Activated T-cell treated with anti-CD3 and anti-CD28 coated beads, Interleukin-2, amount 50 U/mL, for 72 hours (primary cell): ENCODE measurements at places on chromosomes 1 and 21. TPM values are rescaled to one million over a fixed set of nuclear protein-coding genes. Genes with fewer than 3 reads are reported as not detected.

Gene IGSF3
- 3.3 TPM for total RNA-seq

Gene TSPAN1
- total RNA-seq, result 0.34 TPM

DNA sequence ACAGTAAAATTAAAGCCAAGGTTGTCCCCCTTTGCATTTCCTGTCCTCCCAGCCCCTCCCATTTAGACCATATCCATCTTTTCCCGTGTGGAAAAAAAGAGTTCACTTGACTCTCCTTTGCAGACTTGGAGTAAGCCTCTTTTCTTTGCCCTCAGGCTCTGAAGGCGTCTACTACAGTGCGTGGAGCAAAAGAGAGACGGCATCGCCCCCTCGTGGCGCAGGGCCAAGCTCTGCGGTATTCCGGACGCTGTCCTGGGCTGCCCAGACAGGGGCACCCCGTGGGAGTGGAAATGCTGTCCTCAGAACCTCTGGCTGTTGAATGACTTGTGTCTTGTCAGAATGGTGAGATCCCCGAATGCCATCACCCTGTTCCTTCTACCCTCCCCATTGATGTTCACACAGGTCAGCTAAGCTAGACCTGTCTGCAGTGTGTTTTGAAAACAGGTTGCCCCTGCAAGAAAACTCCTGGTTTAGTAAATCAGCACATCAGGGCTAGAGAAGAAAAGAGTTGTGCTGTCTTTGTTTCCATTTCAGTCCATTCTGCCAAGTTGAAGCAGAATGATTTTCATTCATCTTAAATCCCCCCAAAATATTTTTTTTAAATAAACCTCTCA, 12.3 kb upstream of the GJA8 start:
- peak; percentile 72 for DNase-seq
- H3K27ac ChIP-seq, result no peak overlapping the region
- peaks cover 5% of the 10 kb centered on the region for H3K4me1 ChIP-seq
- peaks cover 7% of the 10 kb centered on the region for H3K27me3 ChIP-seq
- no peak overlapping the region for H3K4me3 ChIP-seq
- H3K36me3 ChIP-seq, result no peaks in the 10 kb centered on the region

DNA sequence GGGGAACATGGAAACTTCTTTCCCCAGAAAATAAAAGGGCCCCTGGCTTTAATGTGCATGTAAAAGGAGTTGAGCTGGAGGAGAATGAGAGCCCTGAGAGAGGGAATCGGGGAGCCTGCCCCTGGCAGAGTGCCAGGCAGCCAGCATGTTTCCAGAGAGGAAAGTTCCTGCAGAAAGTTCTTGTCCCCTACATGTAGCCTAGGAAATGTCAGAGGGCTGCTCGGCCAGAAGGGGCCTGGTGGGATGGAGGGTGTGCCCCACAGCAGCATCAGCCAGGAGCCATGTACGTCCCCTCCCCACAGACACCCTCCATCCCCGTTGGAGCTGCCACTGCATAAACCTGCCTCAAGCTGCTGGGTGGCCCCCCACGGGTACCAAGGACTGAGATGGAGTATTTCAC, 5.4 kb upstream of the PRELP start:
- H3K4me1 ChIP-seq, result no peaks in the 10 kb centered on the region
- H3K27ac ChIP-seq, result no peak overlapping the region
- no peaks in the 10 kb centered on the region for H3K36me3 ChIP-seq
- H3K27me3 ChIP-seq, result peaks cover 13% of the 10 kb centered on the region

- no peaks in the 10 kb centered on the region for H3K4me1 ChIP-seq
- H3K27me3 ChIP-seq, result peaks cover 13% of the 10 kb centered on the region
- no peak for DNase-seq
- H3K27ac ChIP-seq, result no peak overlapping the region
- no peak overlapping the region for H3K4me3 ChIP-seq
Observed at GRCh38 chr1:36787312-36787913, 246.9 kb downstream of the GRIK3 start.

DNA sequence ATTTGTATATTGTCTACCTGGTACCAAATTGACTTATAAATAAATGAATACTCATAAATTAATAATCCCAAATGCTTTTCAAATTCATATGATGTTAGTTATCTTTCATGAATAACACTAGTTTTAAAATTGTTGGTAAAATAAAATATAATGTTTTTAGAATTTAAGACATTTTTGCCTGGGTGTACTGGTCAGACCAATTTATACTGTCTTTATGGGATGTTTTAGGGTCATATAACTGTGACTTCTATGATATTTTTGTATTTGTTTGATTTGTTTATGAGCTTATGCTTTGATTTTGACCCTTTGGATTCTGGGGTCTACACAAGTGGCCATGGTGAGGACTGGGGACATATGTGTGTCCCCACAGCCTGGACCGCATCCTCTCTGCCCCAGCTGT, 54.1 kb upstream of the KLHDC7A start:
- no peak overlapping the region for H3K27ac ChIP-seq
- H3K27me3 ChIP-seq, result peaks cover 1% of the 10 kb centered on the region
- H3K4me1 ChIP-seq, result no peaks in the 10 kb centered on the region
- no peaks in the 10 kb centered on the region for H3K36me3 ChIP-seq

- H3K4me1 ChIP-seq, result no peaks in the 10 kb centered on the region
- no peak overlapping the region for H3K27ac ChIP-seq
- DNase-seq, result no peak
- H3K4me3 ChIP-seq, result no peak overlapping the region
- no peaks in the 10 kb centered on the region for H3K27me3 ChIP-seq
Observed at GRCh38 chr21:29504751-29505321, 206.1 kb downstream of the BACH1 start.

GRCh38 chr1:218348628-218349071, 3.5 kb downstream of the TGFB2 start:
- peaks cover 22% of the 10 kb centered on the region for H3K27me3 ChIP-seq
- H3K27ac ChIP-seq, result no peak overlapping the region
- H3K36me3 ChIP-seq, result peaks cover 6% of the 10 kb centered on the region
- peaks cover 31% of the 10 kb centered on the region for H3K4me1 ChIP-seq
- DNase-seq, result no peak
- H3K4me3 ChIP-seq, result no peak overlapping the region

DNA sequence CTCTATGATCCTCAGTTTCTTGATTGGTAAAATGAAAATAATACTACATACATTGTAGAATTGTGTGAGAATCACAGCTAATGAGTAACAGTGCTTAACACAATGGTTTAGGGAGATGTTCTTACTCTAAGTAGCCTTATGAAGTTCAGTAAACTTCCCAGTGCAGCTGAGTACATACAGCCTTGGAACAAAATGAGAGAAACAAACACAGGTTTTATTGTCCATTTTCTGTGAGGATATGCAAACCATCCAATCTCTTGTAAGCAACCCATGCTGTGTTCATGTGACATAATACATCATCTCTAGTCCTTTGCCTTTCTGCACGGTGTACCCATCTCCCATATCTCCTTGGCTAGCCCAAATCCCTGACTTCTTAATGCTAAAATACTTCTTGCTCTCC, 14.7 kb upstream of the STRIP1 start:
- no peaks in the 10 kb centered on the region for H3K4me1 ChIP-seq
- no peaks in the 10 kb centered on the region for H3K27me3 ChIP-seq
- H3K27ac ChIP-seq, result no peak overlapping the region
- no peak overlapping the region for H3K4me3 ChIP-seq
- DNase-seq, result no peak

DNA sequence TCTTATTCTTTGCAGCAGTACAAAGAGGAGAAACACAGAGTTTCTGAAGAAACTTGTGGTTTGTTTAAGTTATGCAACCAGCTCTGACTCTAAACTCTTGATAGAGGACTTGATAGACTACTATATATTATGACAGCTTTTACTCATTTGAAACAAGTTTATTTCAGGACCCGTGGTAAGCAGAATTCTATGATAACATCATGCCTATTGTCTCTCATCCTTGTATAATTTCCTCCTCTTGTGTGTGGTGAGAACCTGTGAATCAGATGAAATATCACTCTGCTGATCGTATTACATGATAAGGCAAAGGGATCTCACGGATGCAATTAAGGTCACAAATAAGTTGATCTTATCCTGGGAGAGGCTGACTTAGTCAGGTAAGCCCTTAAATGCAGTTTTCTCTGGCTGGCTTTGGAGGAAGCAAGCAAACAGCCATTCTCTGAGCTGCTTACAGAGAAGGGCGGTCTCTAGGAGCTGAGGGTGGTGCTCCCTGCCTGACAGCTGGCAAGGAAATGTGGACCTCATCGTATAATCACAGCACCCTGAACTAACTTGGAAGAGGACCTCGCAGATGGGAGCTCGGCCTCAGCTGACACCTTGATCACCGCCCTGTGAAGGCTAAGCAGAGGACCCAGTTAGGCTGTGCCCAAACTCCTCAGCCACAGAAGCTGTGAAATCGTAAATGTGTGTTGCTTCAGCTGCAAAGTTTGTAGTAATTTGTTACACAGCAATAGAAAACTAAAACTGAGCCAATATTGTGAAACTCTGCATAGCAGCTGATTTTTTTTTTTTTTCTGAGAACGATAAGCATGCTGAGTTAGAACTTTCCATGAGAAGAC, 151.1 kb upstream of the DPT start:
- H3K4me3 ChIP-seq, result no peak overlapping the region
- no peak overlapping the region for H3K27ac ChIP-seq
- H3K4me1 ChIP-seq, result no peaks in the 10 kb centered on the region
- H3K27me3 ChIP-seq, result peaks cover 11% of the 10 kb centered on the region
- no peaks in the 10 kb centered on the region for H3K36me3 ChIP-seq
- no peak for DNase-seq

DNA sequence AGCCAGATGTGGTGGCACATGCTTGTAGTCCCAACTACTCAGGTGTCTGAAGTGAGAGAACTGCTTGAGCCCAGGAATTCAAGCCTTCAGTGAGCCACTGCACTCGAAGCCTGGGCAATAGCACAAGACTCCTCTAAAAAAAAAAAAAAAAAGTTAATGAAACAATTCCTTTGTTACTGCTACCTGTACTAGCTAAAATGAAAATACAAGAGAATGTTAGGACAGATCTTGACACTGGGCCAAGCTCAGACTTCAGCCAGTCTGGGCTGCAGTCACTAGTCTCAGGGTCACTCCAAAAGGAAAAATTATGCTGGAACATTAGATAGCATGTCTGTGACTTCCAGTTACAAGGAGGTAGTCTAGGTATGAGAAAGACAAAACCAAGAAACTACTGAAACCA, 56.5 kb downstream of the TRIM33 start:
- H3K4me1 ChIP-seq, result peaks cover 22% of the 10 kb centered on the region
- no peaks in the 10 kb centered on the region for H3K27me3 ChIP-seq
- H3K36me3 ChIP-seq, result peaks cover 28% of the 10 kb centered on the region
- no peak overlapping the region for H3K27ac ChIP-seq
- no peak for DNase-seq
- no peak overlapping the region for H3K4me3 ChIP-seq

DNA sequence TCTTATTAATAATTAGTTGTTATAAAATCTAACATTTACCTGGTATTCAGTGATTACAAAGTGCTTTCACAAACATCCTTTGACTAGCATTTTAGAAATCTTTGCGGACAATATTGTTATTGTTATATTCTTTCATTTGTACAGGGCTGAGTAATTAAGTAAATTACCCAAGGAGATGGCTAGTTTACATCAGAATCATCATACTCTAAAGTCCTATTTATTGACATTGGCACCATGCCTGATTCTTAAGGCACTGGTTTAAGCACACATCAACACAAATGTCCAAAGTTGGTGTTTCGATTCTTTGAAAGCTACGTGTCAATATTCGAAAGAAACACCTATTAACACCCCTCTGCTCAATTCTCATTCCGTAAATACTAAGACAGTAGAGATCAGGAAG, 424.6 kb upstream of the CHRM3 start:
- H3K36me3 ChIP-seq, result peaks cover 2% of the 10 kb centered on the region
- no peak for DNase-seq
- H3K4me1 ChIP-seq, result no peaks in the 10 kb centered on the region
- H3K4me3 ChIP-seq, result no peak overlapping the region
- no peaks in the 10 kb centered on the region for H3K27me3 ChIP-seq
- H3K27ac ChIP-seq, result no peak overlapping the region

DNA sequence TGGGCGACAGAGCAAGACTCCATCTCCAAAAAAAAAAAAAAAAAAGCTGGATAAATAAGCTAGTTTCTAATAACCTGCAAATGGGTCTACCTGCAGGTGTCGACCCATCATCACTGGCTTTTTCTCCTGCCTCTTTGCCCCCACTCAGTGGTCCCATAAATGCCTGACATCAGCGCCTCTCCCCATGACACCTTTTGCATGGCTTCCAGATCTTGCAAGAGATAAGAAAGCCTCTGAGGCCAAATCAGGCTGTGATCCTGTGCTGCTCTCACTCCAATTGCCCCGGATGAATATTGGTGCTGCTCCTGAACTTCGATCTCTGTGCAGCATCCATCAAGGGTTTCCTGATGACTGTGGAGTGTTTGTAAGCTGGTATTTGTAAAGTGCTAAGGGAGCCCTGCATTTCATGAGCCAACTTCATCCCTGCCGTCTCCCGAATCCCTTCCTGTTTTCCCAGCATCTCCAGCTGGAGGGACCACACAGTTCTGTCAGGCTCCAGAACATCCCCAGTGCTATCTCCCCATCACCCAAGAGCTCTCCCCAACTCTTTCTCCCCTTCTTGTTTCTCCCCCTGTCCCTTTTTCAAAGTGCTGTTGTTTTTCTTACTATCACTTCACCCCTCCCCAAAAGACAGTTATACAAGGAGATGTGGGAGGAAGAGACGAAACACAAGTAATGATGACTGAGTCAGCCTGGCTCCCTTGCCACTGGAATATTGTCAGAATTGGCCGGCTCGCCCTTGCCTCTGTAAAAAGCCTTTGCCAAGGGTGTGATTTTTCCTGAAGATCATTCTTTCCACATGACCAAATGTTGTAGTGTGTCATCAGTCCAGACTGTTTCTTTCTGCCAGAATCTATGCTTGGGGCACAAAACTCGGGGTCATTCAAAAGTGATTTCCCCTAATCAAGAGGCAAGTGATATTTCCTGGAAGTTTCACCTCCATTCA, 2.8 kb upstream of the EFHD2 start:
- H3K27ac ChIP-seq, result no peak overlapping the region
- peak overlapping the region; percentile 17 for H3K4me3 ChIP-seq
- H3K36me3 ChIP-seq, result peaks cover 3% of the 10 kb centered on the region
- DNase-seq, result no peak
- H3K4me1 ChIP-seq, result peaks cover 17% of the 10 kb centered on the region
- peaks cover 23% of the 10 kb centered on the region for H3K27me3 ChIP-seq

DNA sequence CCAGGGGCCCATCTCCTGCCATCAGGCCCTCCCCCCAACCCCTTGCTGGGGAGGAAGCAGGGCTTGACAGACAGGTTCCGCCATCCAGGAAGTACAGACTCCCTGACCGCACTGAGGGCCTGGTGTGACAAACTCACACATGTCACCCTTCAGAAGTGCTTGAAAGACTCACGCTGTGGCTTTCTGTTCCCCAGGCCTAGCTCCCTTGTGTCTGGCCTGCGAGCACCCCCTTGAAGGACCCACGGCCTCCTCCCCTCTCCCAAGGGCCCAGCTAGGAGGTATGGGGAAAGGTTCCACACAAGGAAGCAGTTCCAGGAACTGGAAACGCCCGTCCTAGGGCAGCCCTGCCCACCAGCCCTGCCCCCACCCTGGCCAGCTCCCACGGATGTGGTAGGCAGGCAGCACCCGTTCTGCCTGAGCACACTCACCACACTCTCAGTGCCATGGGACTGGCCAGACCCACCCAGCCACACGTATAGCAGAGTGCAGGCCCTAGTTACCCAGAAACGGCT, 26.7 kb downstream of the SLC2A1 start:
- H3K4me3 ChIP-seq, result peak overlapping the region; percentile 66
- H3K36me3 ChIP-seq, result peaks cover 9% of the 10 kb centered on the region
- H3K27ac ChIP-seq, result peak overlapping the region; percentile 94

- DNase-seq, result no peak
- peaks cover 12% of the 10 kb centered on the region for H3K27me3 ChIP-seq
- no peak overlapping the region for H3K27ac ChIP-seq
- no peaks in the 10 kb centered on the region for H3K4me1 ChIP-seq
- no peaks in the 10 kb centered on the region for H3K36me3 ChIP-seq
Observed at GRCh38 chr1:24138476-24139221, 4.3 kb downstream of the IL22RA1 start.
